ENCODE measurements at places on chromosomes 1 and 21. TPM values are rescaled to one million over a fixed set of nuclear protein-coding genes. Genes with fewer than 3 reads are reported as not detected.

DNA sequence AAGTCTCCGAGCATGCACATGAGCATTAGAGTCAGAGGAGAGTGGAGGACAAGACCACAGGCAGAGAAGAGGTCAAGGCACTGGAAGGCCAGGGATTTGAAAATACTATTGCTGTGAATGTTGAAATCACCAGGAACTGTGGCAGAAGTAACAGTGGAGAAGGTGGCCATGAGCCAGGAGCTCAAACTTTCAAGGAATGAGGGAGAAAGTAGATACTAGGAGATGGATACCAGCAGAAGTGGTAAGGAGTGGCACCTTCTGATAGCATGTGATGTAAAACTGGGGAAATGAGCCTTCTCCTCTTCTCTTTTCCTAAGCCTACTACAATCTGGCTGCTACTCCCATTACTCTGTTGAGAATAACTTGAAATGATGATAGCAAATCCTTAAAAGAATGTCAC lies 1.8 kb upstream of the CR1 start:
- DNase-seq: no peak

Gene CD1B
- not detected for total RNA-seq

DNA sequence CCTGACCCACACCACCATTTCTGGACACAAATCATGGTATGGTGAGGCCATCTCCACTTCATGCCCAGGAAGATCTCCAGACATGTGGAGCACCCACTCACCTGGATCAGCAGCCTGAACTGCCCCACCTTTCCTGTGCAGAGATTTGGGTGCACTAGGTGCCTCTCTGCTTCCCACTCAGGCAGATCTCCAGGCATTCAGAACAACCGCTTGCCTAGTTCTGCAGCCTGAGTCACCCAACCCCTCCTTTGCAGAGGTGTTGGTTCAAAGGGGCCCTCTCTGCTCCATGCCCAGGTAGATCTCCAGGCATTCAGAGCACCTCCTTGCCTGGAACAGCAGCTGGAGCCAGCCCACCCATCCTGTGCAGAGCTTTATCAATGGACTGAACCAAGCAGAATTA lies 620.8 kb downstream of the LRRIQ3 start:
- DNase-seq: no peak

DNA sequence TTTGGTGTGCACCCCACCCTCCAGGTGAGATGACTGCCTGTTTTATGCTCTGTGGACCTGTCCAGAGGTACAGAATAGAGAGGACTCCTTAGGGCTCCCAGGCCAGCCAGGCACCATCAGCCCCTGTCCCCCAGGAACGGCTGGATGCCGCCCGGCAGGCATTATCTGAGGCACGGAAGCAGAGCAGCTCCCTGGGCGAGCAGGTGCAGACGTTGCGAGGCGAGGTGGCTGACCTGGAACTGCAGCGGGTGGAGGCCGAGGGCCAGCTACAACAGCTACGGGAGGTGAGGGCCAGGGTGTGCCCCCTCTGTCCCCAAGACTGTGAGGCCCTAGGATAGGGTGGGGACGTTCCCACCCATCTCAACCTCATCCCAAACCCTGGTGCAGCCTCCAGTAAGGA lies 10.8 kb downstream of the MFAP2 start:
- no peak for DNase-seq

DNA sequence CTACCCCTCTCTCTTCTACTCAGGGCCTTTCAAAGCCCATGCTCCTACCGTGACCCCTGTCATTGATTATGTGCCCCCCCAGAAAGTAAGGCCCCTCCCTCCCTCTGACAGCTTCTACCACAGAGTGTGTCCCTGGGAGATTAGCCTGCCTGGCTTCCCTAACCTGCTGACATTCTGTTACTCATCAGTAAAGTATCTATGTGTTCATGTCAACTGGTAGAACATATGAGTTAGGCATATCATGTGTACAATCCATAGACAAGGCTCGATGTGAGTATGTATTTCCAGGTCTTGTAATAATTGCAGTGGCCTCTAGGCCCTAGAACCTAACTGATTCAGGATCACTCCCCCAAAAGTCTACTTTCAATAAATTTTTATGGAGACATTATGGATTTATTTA lies 120.0 kb downstream of the GIPC2 start:
- DNase-seq: no peak

- no peak for DNase-seq
Measured at GRCh38 chr21:35548904-35549615, 500.0 kb upstream of the RUNX1 start.

GRCh38 chr1:17632541-17633184 lies 93.2 kb downstream of the ARHGEF10L start:
- no peak for DNase-seq

GRCh38 chr1:39576016-39576657 lies 453 bp downstream of the PABPC4 start:
- peak; percentile 39 for DNase-seq

Gene IGSF21
- total RNA-seq: 3.0 TPM

GRCh38 chr1:180954801-180955165 lies 42.1 kb downstream of the KIAA1614 start:
- no peak for DNase-seq

DNA sequence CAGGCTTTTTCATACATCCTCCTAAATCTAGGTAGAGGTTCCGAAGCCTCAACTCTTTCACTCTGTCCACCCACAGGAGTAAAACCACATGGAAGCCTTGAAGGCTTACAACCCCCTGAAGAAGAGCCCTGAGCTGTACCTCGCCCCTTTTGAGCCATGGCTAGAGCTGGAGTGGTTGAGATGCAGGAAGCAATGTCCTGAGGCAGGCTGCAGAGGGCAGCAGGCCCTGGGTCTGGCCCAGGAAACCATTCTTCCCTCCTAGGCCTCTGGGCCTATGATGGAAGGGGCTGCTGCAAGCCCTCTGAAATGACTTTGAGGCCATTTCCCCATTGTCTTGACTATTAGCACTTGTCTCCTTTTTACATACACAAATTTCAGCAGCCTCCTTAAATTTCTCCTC lies 1503.0 kb downstream of the KCNT2 start:
- DNase-seq: no peak

Gene GABRD
- not detected for total RNA-seq

Gene SHE
- total RNA-seq: 21.4 TPM

Gene NR5A2
- total RNA-seq: 1.7 TPM

GRCh38 chr1:218164930-218165700 lies 120.0 kb upstream of the RRP15 start:
- DNase-seq: peak; percentile 50

DNA sequence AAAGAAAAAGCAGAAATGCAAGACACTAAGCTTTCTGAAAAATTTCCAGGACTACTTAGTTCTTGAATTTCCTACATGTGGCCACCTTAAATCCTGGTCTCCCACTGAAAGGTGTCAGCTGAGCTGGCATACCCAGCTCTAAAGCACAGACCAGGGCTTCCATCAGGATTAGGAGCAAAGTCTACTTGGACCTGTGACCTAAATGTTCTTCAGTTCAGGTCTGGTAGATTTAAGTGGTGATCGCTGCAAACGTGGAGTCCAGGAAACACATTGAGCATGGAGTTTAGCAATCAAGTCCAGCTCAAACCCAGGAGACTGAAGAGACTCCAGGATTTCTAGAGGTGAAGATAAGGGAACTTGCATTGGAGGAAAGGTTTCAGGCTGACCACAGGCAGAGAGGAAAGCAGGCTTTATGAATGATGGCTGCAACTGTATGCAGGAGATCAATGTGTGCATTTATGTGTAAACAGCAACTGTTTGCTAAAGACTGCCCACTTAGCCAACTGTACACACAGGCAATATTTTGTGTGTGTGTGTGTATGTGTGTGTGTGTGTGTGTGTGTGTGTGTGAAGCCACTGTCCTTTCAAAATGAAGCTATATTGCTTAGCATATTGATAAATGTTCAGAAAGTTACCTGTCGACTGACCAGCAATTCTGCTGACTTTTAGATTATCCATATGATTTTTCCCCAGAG lies 75.2 kb downstream of the LMX1A start:
- no peak for DNase-seq
